ENCODE measurements at places on chromosomes 2 and 18.

DNA sequence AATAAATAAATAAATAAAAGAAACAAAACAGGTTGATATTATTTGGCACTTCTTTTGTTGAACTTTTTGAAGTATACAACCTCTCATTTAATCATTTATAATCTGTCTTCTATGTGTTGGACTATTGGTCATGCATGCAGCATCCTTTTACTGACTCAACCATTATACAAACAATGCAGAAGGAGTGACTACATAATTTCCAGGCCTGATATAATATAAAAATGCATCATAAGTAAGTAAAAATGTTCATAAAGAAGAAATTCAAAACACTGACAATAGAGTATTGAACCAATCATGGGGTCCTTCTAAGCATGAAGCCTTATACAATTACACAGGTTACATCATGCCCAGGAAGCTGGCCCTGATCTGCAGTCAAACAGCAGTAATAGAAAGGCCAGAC, 141.5 kb upstream of the FN1 start:
- no peak for DNase-seq

DNA sequence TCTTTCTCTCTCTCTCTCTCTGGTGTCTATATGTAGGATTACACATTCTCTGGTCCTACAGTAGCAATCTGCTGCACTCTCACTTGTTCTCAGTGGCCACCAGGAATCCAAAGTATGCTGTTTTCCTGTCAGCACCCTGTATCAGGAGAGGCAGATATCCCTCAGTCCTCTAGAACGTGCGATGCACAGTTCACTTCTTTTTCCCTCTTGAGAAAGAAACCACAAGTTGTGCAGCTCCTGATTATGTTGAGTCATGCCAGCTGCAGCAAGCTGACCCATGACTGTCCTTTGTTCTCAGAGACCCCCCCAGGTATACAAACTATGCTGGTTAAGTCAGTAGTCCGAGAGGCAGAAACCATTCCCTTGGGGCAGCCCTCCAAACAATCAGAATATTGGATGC, 54.6 kb downstream of the LANCL1 start:
- DNase-seq = no peak

DNA sequence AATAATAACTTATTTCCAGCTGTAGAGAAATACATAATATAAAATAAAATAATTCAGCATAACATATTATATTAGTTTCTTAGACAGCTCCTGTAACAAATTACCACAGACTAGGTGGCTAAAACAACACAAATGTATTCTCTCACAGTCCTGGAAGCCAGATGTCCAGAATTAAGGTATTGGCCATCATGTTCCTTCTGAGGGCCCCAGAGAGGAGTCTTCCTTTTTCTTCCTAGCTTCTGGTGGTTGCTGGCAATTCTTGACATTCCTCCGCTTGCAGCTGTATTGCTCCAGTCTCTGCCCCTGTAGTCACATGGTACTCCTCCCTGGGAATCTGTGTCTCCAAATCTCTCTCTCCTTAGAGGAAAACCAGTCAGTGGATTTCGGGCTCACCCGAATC, 146.8 kb downstream of the RBM43 start:
- no peak for DNase-seq

DNA sequence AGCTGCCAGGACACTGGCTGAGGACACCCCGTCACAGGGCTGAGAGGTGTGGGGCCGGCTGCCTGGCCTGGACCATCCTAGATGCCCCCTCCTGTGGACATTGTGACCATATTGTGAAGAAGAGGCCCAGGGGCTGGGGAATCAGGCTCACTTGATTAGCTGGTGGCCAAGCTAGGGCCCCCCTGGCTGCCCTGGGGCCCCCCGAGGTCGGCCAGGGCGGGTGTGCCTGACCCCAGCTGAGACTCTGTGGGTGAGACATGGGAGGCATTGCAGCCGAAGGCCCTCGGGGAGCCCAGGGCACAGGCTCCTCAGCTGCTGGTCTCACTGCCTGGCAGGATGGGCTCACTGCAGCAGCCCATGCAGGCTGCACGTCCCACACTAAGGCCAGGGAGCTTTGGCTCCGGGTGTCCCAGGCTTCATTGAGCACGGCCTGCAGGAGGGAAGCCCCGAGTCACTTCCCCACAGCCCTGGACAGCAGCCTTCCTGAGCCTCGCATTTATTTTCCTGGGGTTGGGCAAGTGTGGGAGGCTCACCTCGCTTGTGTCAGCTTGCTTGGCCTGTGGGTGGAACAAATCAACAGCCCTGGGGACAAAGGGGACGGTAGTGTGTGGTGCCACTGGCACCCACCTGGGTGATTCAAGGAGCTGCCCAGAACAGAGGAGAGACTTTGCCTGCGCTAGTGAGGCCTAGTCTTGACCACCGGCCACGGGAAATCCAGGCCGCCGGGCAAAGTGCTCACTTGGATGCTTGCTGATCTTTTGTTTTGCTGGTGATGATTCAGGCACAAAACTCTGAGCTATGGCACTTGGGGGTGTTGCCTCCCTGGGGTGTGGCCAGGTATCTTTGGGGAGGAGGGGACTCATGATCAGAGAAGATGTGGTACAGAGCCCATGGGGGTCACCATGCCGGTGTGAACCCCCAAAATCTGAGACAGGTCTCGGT, 1.3 kb downstream of the GAL3ST2 start:
- DNase-seq = no peak

- no peak for DNase-seq
These were observed 18.7 kb downstream of the EDAR start for GRCh38 chr2:108970369-108970768.

DNA sequence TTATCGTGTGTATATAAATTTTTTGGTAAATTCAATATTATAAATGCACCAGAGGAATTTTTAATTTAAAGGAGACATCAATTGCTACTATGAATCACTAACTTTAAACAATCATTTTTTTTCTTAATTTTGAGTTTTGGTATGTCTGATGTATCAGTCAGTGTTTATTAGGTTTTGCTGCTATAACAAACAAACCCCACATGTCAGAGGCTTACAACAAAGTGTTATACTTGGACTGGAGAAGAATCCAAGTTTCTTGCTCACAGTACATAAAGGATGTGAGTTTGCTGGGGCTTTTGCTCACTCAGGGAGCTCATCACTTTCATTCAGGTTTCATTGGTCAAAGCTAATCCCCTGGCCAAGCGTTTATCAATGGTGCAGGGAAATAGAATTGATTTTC, 81.8 kb downstream of the VWC2L start:
- DNase-seq = no peak

DNA sequence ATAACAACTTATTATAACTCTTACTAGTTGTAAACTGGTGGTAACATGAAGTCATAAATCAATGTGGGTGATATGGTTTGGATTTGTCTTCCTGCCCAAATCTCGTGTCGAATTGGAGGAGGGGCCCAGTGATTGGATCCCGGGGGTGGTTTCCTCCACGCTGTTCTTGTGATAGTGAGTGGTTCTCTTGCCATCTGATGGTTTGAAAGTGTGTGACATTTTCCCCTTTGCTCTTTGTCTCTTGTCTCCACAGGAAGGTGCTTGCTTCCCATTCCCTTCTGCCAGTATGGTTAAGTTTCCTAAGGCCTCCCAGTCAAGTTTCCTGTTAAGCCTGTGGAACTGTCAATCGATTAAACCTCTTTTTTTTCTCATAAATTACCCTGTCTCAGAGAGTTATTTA, 321.6 kb downstream of the DSEL start:
- no peak for DNase-seq

- DNase-seq = no peak
These were observed 90.2 kb downstream of the EHD3 start for GRCh38 chr2:31324016-31324633.

- DNase-seq = no peak
These were observed 48.6 kb downstream of the KIAA2012 start for GRCh38 chr2:202121532-202122162.

DNA sequence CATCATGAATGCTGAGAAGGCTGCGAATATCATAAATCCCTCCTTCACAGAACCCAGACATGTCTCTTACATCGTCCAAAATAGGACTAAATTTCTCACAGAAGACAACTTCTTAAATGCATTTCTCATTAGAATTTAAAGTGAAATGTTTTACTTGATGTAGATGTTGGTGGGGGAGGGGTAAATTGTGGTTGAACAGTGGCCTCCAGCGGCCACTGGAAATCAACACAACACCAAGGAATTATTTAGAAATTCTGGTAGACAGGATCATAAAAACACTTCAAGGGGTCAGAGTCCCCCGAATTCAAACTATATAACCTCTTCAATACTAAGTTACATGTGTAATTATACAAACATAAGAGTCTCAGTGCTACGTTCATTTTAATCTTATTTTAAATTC, 135.9 kb downstream of the ABCA12 start:
- no peak for DNase-seq

- DNase-seq = no peak
These were observed 38.1 kb downstream of the SCN2A start for GRCh38 chr2:165277295-165277694.

GRCh38 chr2:239253264-239253663, 147.6 kb downstream of the HDAC4 start:
- no peak for DNase-seq

DNA sequence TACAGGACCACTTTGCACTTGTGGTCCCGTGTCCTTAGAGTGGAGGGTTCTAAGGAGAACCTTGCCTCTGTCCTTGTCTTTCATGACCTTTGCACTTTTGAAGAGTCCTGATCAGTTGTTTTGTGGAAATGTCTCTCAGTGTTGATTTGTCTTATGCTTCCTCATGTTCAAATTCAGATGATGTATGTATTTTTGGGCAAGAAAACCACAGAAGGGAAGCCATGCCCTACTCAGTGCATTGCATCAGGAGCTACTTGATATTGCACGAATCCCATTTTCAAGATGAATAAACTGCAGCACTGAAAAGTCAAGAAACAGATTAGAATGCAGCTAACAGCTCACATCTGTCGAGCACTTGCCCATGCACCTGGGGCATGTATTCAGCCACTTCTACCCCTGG, 152.2 kb downstream of the INHBB start:
- DNase-seq = no peak

DNA sequence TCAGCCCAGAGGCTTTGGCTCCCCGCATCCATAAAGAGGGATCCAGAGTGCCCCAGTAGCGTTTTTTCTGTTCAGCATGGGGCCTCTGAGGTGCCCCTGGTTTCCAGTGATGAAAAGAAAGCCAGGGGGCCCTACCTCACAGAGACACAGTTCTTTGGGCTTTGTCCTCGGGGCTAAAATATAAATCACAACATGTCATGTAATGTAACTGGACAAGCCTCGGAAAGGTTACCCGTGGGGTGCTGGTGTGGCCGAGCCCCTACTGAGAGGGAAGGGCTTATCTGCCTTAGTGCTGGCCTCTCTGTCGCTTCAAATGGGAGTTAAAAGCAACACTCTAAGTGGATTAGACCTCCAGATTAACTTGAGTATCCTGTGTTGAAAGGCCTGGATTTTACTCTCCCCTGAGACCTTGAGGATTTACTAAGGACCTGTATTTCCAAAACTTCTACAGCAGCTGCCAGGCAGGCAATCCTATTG, 251.6 kb upstream of the APCDD1 start:
- DNase-seq = no peak

GRCh38 chr2:145303536-145303935, 783.6 kb upstream of the ZEB2 start:
- no peak for DNase-seq

- no peak for DNase-seq
These were observed 215.9 kb upstream of the FBXO11 start for GRCh38 chr2:48122166-48122565.

GRCh38 chr2:18659915-18660314, 70.5 kb upstream of the NT5C1B start:
- no peak for DNase-seq

DNA sequence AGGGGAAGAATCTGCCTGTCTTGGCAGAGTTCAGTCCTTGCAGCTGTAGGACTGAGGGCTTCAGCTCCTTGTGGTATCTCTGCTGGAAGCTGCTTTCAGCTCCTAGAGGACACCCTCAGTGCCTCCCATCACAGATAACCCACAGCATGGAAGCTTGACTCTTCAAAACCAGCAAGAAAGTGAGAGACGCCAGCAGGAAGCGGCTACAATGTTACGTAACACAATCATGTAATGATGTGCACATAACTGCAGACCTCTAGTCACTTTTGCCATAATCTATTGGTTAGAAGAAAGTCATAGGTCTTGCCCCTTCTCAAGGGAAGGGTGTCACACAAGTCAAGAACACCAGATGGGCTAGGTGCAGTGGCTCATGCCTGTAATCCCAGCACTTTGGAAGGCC, 69.1 kb upstream of the AFF3 start:
- DNase-seq = no peak

DNA sequence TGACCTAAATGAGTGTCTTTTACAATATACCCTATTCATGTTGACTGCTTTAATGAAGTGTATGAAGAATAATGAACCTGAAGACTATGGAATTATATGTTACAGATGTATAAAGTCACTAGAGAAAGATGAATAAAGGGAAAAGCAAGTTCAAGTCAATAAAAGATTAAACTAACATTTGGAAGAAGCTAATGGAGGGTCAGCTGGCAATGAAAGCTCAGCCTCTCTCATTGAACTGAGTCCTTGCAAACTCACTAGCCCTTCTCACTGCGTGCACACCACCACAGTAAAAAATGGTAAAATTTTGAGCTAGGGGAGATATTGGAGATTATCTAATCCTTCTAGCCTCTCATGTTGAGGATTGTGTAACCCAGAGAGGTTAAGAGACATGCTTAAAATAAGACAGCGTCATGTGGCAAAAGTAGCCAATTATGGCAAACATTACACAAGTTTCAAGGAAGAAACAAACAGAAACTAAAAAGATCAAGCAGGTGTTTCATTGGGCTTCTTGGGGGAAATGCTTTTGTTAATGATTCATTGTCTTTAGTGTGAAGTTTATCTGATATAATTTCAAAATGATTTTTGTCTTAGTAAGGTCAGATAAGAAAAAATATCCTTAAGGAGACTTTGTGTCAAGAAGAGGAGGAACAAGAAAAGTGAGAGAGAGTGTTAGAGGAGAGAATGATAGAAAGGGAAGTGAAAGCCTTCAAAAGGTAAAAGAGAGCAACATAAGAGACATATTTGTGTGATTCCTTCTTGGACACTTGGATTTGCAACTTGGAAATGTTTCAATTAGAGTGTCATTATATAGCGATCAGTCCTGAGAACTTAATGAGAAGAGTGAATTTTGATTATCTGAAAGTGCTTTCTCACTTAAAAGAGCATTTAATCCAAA, 893.7 kb upstream of the FAM98A start:
- no peak for DNase-seq

DNA sequence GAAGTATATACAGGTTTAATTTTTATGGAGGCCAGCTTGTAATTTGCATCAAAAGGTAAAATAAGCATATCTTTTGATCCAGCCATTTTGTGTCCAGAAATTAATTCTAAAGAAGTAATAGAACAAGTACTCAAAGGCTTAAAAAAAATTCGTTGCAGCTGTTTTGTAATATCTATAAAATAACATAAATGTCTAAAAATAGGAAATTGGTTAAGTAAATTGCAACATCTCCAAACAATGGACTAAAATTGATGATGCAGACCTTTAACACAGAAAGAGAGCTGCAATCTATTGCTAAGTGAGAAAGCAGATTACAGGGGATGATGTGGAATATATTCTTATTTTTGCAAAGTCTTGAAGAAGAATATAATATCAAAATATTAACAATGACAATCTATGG, 19.4 kb downstream of the AAK1 start:
- no peak for DNase-seq

Measured in ascending aorta (tissue), 2 donors.